Osteoblast (primary cell): ENCODE measurements at places on chromosomes 13 and 19. TPM values are rescaled to one million over a fixed set of nuclear protein-coding genes. Genes with fewer than 3 reads are reported as not detected.

The CERS1 gene
- 0.29 and 0.36 TPM in 2 replicates for total RNA-seq

The ZNF667 gene
- total RNA-seq = 5.8 and 7.7 TPM in 2 replicates

The DAND5 gene
- not detected in 2 replicates for total RNA-seq

The DENND1C gene
- not detected in 2 replicates for total RNA-seq

DNA sequence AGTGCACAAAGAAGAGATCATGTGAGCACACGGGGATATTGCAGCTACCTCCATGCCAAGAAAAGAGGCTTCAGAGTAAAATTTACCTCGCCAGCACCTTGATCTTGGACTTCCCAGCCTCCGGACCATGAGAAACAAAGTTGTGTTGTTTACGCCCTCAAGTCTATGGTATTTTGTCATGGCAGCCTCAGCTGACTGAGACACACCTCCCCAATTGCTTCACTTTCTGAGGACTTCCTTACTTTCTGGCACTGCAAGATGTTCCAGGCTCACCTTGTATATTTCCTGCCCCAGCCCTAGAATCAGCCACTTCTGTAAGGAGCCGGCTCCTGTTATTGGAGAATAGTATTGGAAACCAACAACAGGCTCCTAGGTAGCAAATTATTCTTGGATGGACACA, 6.6 kb upstream of the CEBPG start:
- DNase-seq = no peak
- H3K4me3 ChIP-seq = no peak overlapping the region
- no peak overlapping the region for H3K27ac ChIP-seq
- peaks cover 31% of the 10 kb centered on the region for H3K27me3 ChIP-seq
- peaks cover 9% of the 10 kb centered on the region for H3K4me1 ChIP-seq
- H3K36me3 ChIP-seq = no peaks in the 10 kb centered on the region

DNA sequence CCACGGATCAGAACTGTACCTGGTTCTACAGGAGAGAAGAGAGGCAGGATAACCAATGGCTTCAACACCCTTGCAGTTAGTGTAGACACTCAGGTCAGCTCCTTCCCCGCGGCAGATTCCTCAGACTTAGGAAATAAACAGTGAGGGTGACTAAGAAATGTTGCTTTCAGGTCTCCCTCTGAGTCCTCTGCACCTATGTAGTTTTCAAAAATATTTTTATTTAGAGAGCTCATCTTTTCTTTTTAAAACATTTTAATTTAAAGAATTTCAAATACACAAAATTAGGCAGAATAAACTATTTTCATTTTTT, 195.2 kb downstream of the KLF12 start:
- H3K27ac ChIP-seq = peak overlapping the region; percentile 33
- H3K36me3 ChIP-seq = peaks cover 14% of the 10 kb centered on the region
- H3K27me3 ChIP-seq = no peaks in the 10 kb centered on the region
- H3K4me1 ChIP-seq = peaks cover 28% of the 10 kb centered on the region
